ENCODE measurements at places on chromosomes 1 and 21. TPM values are rescaled to one million over a fixed set of nuclear protein-coding genes. Genes with fewer than 3 reads are reported as not detected.

DNA sequence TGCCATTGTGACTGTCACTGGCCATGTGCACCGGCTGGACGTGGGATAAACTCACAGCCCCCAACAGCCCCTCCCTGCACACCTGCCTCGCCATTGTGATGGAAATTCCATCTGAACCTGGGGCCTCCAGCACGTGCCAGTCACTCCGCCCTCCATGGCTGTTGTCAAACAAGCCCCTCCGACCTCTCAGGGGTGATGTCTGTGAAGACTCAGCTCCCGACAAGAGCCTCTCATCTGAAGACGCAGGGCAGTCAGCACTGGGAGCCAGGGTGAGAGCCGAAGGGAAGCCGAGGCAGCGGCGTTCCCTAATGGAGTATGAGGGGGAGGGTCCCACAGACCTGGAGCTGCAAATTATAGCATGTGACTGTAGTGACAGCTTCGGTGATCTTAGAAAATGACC lies 1.4 kb upstream of the KRTAP10-2 start:
- no peak for DNase-seq

DNA sequence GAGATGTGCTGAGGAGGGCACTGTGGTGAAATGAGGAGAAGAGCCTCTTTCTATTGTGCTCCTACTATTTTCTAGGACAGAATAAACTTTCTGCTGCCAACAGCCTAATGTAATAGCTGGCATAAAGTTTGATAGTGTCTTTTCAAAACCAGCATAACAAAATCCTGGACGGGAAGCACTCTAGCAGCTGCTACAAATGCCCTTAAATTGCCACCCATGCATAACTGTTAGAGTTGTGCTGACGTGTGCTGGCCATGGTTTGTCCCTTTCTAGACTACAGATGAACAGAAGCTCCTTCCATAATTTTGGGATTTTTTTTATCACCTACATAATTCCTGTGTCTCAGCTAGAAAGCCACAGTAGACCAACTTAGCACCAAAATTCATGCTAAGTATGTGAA lies 88.5 kb upstream of the DEPDC1 start:
- DNase-seq, result no peak

- no peak for DNase-seq
Measured at GRCh38 chr21:39251326-39251725, 62.1 kb downstream of the BRWD1 start.

- no peak for DNase-seq
Measured at GRCh38 chr1:14735841-14736240, 137.4 kb downstream of the KAZN start.

DNA sequence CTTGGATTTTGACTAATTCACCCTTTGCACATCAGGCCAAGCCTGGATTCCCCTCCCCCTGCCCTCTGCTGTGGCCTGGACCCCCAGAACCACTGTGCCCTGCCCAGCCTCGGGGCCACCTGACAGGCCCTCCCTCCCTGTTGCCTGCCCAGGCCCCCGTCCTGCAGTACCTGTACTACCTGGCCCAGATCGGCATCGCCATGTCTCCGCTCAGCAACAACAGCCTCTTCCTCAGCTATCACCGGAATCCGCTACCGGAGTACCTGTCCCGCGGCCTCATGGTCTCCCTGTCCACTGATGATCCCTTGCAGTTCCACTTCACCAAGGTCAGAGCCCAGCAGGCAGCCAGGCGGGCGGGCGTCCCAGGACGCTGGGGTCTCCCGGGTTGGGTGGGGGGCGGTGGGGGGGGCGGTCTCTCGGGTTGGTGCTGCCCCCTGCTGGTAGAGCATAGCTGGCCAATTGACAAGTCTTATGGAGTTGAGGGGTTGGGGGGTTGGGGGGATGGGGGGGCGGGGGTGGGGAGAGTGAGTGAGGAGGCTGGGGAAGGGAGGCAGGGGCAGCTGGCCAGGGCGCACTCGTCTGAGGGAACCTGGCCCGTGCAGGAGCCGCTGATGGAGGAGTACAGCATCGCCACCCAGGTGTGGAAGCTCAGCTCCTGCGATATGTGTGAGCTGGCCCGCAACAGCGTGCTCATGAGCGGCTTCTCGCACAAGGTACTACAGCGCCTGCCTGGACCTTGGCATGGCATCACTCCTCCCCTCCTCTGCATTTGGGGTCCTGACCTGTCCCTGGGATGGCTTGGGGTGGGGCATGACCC lies 10.7 kb downstream of the AMPD2 start:
- DNase-seq, result no peak

TNFRSF4 gene
- total RNA-seq, result not detected

SCAMP3 gene
- 42.1 TPM for total RNA-seq
